Progenitor cell of endocrine pancreas (in vitro differentiated cells): ENCODE measurements at places on chromosomes 11 and 22.

- peak; percentile 90 for DNase-seq
Measured at GRCh38 chr11:78417888-78418583, 416 bp upstream of the GAB2 start.

GRCh38 chr11:17700991-17701390, 18.4 kb upstream of the MYOD1 start:
- no peak for DNase-seq

GRCh38 chr22:23090457-23090835, 20.1 kb downstream of the GNAZ start:
- no peak for DNase-seq

DNA sequence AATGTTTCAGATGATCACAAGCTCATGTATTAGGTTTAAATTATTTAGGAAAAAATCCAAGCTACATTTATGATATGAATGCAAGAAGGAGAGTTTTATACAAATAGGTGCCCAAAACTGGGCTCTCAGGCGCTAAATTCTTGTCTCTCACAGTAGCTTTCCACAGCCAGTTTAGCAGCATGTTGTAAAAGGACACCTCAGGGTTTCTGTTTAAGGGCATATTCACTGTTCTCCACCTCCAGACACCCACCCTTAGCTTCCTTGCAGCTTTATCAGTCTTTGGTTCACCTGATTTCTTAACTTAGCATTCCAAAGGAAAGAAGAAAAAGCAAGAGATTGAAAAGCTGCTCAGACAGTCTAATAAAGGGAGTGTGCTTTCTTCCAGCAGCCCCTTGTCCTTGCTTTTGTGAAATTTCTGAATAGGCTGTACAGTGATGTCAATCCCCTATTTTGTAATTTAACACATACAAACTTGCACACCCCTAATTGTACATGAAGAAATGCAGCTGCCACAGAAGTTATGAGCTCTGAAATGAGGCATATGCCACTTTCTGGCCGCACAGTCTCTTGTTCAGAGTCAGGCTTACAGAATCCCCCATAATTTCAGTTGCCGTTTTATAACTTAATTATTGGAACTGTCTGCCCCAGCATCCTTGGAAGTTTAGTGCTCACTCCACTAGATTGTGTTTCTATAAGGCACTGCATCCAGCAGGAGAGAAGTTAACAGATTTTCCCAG, 262.1 kb downstream of the DDX10 start:
- no peak for DNase-seq

DNA sequence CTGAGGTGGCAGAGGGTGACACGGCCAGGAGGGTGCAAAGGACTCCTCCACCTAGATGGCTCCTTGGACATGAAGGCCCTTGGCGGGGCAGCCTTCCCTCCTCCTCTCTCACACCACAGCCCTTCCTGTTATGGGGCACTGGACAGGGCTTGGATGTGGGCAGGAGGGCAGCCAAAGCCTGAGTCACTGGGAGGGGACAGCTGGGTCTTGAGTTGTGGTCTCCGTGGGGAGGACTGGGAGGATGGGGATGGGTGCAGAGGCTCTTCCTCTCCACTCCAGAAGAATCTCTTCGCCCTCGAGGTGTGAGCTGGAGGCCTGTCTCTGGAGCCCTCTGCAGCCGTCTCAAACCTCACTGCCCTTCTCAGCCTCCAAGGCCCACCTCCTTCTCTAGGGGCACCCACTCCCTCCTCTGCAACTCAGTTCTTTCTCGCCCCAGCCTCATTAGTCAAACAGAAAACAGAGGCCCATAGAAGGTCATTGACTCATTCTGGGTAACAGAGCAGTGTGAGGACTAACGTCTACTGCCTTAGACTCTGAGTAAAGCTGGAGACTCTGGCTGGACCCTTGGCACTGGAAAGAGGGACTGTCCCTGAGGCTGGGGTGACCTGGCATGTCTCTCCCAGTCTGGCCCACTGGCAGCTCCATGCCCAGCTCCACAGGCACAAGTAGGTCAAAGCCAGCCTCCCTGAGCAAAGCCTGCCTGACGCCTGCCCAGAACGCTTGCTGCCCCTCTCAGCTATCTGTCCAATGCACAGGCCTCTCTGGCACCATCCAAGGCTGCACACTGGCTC, 47.5 kb upstream of the CDON start:
- DNase-seq, result no peak

DNA sequence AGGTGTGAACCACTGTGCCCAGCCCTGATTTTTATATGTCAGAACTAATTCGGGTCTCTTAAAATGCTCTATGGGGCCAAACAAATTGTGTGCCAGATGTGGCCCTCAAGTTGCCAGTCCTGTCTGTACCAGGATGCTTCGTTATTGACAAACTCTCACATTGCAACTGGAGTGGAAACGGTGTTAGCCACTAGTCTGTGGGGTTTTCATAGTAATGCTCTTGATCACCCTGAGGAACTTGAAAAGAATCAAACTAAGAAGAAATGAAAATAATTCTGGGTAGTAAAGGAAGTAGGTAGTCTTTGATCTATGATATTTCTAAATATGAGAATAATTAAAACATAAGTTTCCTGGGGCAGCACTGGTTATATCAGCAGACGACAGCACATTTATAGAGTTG, 67.3 kb upstream of the ADSL start:
- no peak for DNase-seq

DNA sequence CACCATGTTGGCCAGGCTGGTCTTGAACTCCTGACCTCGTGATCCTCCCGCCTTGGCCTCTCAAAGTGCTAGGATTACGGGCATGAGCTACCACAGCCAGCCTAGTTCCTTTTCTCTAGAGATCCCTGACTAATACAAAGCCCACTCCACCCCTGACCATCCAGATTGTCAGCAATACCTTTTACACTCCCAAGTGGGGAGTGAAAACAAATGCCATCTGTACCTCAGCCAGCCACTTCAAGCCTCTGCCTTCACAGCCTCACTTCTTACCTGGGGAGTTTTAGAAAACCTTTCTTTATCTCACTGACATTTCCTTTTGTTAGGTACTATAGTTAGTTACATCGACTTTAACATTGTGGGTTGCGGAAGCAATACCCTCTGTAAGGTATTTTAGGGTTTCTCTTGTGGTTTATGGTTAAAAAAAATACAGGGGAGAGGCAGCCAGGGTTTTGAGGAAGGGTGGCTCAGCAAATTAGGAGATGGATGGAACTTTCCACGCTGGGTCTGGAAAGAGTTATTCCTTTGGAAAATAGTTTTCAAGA, 8.9 kb downstream of the TOM1 start:
- no peak for DNase-seq

- no peak for DNase-seq
Measured at GRCh38 chr22:28711820-28712777, 29.5 kb downstream of the CHEK2 start.

DNA sequence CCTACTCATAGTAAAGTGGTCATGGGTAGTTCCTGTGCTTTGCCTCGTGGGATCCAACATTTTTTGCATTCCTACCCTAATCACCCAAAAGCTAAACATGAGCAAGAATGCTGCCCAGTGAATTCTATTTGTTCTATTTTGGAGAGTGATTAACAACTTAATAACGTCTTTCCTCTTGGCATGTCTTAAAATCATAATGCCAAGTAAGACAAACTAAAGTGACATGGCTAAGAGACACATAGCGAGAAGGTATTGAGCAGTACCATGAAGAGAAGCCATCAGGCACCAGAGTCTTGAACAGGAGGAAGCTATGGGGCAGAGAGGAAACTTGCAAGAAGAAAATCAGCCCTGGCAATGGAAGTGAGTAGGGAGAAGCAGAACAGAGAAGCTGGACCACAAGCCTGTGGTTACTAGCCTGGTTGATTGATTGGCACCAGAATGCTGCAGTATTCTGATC, 32.0 kb downstream of the EXPH5 start:
- no peak for DNase-seq

- DNase-seq, result no peak
Measured at GRCh38 chr22:48868554-48868953, 959.1 kb downstream of the BRD1 start.

DNA sequence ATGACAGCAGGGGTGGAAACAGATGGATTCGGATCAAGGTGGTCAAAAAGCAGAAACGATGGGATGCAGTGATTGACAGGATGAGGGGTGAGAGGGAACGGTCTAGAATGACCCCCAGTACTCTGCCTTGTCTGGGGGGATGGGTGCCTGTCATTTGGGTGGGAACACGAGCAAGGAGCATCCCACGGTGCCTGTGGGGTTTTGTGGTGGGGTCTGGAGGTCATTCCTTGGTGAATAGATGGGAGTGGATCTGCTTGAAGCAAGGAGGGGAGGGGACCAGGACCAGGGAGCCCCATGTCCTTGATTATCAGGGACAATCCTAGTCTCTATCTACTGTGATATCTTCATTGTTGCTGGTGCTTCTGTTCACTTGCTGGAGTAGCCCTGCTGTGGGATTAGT, 8.1 kb upstream of the CERK start:
- no peak for DNase-seq

- DNase-seq, result no peak
Measured at GRCh38 chr11:34243600-34244464, 114.0 kb downstream of the ABTB2 start.

DNA sequence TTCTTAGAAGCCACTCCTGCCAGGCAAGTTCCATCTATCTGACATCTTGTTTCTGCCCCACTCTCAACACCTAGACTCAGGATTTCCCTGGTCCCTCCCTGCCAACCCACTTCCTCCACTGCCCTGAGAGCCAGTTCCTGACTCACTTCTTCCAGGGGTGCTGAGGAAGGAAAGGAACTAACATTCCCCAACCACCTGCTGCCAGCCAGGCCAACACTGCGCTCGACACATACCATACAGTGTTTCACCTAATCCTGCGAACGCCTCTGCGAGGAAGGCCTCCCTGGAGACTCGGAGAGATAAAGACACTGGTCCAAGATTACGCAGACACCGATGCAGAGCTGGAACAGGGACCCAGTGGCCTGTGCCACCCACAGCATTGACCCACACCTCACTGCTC, 40.2 kb downstream of the MICAL3 start:
- no peak for DNase-seq

GRCh38 chr22:22748297-22748743, 103.9 kb downstream of the GGTLC2 start:
- no peak for DNase-seq

DNA sequence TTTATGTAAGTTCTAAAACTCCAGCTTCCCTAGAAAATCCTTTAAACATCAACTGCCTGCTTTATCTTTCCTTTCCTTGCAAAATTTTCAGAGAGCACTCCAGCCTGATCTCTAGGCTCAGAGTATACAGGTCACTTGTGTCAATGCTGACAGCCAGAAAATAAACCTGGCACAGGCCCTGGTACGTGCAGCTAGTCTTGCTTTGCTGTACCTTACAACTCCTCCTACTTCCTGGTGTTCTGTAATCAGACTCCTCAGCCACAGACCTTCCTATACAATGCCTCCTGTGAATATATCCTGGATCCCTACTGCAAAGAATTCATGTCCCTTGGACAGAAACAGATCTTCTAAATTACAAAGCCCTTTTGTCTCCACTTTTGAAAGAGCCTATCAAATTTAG, 24.2 kb upstream of the TMEM123 start:
- DNase-seq, result no peak

- no peak for DNase-seq
Measured at GRCh38 chr11:83572581-83573496, 286.7 kb upstream of the CCDC90B start.

GRCh38 chr11:3203221-3204043, 15.2 kb downstream of the MRGPRG start:
- no peak for DNase-seq

GRCh38 chr22:37823134-37823985, at the start of gene GALR3:
Gene GALR3, plus strand, starts transcription at chr22:37823382. Its CDS starts 25 bp downstream, at chr22:37823407.
- DNase-seq, result no peak

DNA sequence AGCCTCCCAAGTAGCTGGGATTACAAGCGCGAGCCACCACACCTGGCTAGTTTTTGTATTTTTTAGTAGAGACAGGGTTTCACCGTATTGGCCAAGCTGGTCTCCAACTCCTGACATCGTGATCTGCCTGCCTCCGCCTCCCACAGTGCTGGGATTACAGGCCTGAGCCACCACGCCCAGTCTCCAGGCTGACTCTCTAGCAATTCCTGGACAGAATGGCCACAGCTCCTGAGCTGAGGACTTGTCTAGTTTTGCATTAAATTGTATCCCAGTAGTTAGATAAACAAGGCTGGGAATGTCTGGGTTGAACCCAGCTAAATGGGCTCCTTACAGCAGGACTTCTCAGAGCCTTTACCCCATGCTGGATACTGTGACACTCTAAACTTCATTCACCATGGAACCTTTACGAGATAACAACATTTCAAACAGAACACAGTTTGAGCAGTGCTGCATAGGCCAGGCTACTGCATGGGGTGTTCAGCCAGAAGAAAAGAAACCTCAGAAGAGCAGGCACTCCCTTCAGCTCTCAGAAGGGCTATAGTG, 13.9 kb upstream of the MOGAT2 start:
- no peak for DNase-seq

GRCh38 chr11:117606790-117607189, 190.2 kb downstream of the DSCAML1 start:
- no peak for DNase-seq

DNA sequence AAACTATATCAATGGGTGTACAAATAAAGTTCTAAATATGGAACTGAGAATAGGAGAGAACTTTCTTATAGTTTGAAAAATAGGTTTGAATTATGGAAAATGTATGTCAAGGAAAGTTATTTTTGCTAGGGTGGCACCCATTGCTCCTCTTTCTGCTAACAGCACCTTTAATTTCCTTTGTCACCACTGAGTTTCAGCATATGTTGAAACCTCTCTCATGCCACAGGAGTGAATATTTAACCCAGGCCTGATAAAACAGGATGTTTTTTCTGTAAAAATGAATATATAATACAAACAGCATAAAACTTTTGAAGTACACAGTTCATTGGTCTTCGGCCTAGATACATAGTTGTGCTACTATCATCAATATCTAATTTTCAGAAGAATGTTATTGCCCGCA, 385.5 kb upstream of the ANO5 start:
- DNase-seq, result no peak

DNA sequence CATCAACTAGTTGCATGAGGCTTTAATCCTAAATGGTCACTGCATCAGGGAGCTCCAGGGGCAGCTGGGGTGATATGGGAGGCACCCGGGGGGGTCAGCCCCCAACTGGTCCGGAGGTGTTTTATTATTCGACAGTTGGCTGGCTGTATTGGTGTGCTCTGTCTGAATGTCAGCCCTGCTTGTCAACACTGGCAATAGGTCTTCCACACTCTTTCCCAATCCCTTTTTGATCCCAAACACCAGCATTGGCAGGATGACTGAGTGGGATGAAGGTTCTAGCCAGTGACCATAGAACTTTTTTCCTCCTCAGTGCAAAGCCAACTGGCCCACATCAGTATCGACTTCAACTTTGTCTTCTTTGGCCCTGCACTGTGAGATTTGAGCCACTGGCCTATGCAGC, 8.9 kb upstream of the LDLRAD3 start:
- DNase-seq, result no peak

DNA sequence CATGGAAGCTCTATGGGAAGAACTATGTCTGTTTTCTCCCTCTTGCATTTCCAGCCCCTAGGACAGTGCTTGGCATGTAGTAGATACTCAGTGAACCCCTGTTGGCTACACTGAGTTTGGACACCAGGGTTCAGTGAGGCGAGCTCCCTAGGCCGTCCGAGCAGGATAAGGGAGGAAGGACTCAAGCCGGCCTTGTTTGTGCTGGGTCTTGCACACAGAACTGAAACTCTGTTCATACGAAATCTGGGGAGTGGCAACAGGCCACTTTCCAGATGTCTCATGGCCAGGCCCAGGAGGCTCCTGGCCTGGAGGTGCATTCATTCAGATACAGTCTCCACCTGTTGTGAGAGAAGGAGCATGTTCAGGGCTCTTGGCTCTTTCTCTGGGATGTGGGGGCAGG, 23.6 kb upstream of the LMO1 start:
- no peak for DNase-seq

GRCh38 chr22:23579280-23579679, 810 bp downstream of the IGLL1 start:
- DNase-seq, result no peak

- DNase-seq, result no peak
Measured at GRCh38 chr11:70326365-70326811, 55.9 kb downstream of the PPFIA1 start.
